ENCODE measurements at places on chromosomes 12 and 14.

DNA sequence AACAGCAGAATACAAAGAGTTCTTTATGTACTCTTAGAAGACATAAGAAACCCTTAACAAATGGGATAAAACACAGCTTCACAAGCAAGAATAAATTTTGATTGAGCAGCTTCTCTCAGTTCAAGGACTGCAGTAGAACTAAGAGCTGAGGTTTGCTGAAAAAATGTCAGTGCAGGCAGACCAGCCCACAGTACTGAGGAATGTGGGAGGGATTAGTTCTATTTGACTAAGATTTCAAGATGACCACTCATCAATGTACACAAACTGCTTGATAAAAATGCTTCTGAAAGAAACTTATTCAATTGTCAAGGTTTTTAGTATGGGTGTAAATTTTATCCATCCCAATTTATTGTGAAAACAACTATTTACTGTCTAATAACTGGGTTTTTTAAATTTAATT lies 138.4 kb downstream of the SEC23A start:
- no peak for DNase-seq

- DNase-seq, result no peak
Observed at GRCh38 chr12:72694193-72694592, 422.0 kb downstream of the TRHDE start.

GRCh38 chr12:131391399-131391798 lies 319.5 kb upstream of the SFSWAP start:
- no peak for DNase-seq

DNA sequence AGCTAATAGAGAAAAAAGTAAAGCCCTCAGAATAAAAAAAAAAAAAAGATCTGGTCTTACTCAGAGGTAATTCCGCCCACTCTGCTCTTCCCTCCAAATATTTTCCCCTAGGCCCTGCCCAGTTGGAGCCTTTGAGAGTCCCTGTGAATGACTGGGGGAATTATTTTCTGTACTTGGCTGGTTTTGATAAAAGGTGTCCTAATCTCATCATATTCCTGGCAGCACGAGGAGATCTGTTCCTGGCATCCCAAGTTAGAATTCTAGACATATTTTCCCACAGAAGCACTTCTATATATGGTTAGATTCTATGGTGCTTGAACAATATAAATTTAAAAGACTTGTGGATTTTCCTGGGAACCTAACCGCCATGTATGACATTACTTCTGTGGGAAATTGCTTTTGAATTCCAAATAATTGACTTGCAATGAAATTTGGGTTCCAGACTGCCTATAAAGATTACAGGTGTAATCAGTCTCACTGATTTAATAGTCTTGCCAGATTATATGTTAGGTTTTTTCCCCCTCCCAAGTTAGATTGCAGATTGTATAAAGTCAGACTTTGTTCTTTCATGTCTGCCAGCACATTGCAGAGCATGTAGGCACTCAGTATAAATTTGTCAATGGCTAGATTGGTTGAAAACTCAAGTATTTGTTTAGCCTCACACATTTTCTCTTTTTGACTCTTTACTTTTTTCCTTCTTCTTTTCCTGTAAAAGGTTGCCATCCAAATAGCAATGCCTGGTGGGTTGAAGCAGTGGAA lies 12.3 kb downstream of the GPX2 start:
- no peak for DNase-seq
